ENCODE measurements at places on chromosomes 16 and 17. TPM values are rescaled to one million over a fixed set of nuclear protein-coding genes. Genes with fewer than 3 reads are reported as not detected.

GRCh38 chr16:2883458-2883908, 468 bp downstream of the FLYWCH2 start:
- DNase-seq: no peak

DNA sequence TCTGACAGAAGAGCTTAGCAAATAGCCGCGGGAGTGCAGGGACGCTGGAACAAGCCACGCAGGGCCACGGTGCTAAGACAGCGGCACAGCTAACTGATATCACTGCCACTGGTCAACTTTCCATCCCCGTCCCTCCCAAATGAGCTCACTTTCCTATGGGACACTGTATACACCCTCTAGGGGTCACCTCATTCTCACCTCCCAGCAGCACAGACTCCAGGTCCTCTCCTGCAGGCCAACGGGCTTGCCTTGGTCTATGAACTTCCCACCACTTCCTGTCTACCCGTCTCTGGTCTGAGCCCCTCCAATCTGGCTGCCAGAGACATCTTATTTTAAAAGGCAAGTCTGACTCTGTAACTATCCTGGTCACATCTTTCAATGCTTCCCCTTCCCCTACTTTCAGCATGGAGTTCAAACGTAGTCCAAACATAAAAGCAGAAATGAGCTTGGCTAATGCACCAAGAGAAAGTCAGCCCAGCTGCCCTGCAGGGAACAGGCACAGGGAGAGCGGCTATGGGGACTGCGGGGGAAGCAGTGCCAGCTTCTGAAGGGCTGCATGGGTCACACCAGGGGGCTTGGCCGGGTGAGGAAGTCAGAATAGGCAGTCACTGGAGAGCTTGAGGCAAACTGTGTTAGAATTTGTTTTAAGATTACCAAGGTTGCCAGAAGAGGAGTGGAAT, 26.3 kb upstream of the SLC38A8 start:
- no peak for DNase-seq

GRCh38 chr16:49129935-49130334, 151.7 kb downstream of the CBLN1 start:
- DNase-seq: no peak

DNA sequence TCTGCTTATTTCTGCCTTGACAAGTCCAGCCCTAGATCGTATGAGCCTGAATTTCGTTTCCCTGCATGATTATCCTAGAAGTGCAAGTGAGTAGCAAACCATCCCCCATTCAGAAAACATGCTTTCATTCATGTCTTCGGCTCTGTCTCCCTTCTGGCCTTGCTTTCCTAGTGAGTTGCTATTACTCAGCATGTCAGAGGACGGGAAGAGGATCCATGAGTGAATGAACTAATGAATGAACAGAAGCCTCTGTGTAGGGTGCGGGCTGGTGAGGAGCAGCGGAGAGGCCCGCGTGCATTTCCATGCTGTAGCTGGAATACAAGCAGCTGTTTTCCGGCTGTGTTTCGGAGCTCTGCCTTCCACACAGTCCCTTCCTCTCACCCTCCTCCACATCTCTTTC, 155.7 kb upstream of the NOL11 start:
- no peak for DNase-seq

- no peak for DNase-seq
Observed at GRCh38 chr16:89572485-89573205, 2.9 kb upstream of the CPNE7 start.

DNA sequence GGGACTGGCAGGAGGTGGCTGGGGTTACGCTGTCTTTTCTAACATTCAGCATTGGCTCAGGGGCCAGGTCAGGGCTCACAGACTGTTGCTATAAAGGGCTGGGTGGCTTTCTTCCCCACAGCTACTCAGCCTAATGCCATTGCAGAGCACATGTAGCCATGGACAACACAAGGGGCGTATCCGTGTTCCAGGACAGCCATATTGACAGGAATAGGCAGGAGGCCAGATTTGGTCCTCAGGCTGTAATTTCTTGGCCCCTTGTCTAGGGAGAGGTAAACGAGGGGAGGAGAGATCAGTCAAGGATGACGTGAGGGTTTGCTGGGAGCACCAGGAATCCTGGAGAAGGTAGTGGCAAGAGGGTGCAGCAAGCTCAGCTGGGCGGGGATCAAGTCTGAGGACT, 21.2 kb upstream of the MYO15B start:
- DNase-seq: no peak

Gene CDR2L
- total RNA-seq: 18.0 TPM

Gene TRIM72
- not detected for total RNA-seq

DNA sequence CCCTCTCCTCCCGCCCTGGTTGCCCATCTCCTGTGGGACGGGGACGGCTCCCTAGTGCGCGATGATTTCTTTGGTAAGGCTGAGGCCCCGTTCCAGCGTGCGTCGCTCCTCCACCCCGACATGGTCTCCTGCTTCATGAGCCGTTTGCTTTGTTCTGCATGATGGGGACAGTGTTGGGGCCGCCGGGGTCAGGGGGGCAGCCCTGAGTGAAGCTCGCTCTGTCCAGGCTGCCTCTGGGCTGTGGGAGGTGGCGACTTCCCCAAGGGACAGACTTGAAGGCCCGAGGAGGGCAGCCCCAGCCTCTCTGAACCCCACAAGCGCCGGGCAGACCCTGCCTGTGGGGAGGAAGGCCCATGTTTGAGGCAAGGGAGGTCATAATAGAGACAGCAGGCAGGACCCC, 12.4 kb downstream of the NME3 start:
- DNase-seq: no peak

Gene SNTB2
- total RNA-seq: 9.6 TPM

- DNase-seq: no peak
Observed at GRCh38 chr16:26078716-26079355, 387.1 kb downstream of the HS3ST4 start.

Gene ABCC3
- 74.8 TPM for total RNA-seq

DNA sequence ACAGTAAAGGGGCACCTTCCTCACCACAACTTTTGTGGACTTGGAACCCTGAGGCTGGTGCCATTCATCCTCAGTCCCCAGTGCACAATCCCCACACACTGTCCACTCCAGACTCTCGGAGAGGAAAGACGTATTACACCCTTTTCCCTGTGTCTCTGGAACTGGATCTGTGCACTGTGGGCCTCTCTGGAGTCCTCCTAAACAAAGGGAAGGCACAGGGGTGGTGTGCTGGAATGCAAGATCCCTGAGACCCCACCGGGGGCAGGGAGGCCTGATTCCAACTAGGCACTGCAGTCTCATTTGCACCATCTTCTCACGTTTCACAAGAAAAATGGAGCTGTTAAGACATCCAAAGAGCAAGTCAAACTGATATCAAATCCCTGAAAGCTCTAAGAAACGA, 89.8 kb downstream of the USP31 start:
- no peak for DNase-seq

DNA sequence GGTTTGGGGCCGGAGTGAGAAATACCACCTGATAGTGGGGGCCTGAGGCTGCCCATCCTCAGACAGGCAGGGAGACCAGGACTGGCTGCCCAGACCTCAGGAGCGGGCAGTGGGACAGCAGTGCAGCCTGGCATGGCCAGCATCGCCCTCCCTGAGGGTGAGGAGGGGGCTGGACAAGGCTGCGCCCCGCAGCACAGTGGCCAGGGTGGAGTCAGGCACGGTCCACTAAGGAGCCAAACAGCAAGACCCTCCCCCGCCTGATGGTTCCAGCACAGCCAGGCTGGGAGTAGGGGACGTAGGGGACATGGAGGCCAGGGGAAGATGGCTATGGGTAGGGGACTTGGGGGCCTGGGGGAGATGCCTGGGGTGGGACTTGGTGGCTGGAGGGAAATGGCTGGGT, 3.3 kb downstream of the ZNF598 start:
- no peak for DNase-seq

DNA sequence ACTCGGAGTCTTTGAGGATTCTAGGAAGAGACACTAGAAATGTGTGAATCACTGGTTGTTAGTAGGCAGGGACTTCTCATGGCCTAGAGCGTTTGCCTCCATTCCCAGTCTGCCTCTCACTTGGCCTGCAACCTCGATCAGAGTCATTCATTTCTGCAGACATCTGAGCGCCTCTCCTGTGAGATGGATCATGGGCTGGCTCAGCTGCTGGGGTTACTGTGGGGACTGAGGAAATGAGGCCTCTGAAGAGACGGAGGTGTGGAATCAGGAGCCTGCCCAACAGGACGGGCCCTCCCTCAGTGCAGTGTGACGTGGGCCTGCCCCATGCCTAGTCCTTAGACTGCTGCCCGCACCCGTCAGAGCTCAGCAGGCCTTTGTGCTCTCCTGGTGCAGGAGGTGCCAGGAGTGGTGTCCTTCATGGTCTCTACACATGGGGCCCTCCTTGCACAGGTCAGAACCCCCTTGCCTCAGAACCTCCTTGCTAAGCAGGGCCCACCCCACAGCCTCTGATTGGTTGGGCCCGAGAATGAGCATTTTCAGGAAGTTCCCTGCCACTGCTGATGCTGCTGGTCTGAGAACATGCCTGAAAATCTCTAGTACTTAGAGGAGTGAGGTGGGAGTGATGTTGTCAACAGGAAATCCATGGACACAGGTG, 99.4 kb downstream of the NPIPB11 start:
- DNase-seq: no peak

- peak; percentile 59 for DNase-seq
Observed at GRCh38 chr17:58913971-58914769, 158.5 kb downstream of the PPM1E start.
